ENCODE measurements at places on chromosomes 6 and 20.

GRCh38 chr6:28161410-28162079 lies 19.9 kb downstream of the ZKSCAN8 start:
- peak; percentile 66 for DNase-seq

GRCh38 chr6:12203001-12203400 lies 87.2 kb upstream of the EDN1 start:
- DNase-seq: no peak

DNA sequence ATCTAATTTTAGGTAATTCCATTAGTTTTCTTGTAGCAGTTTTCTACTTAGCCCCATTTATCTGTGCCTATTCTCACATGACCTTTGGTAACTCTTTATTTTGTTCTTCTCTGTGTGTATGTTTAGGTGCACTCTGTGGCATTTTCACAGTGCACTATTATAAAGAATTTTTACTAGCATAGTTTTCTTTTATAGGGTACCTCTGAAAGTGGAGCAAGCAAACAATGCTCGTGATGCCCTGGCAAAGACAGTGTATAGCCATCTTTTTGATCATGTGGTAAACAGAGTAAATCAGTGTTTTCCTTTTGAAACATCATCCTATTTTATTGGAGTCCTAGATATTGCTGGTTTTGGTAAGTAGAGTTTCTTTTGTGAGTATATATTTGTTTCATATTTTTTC lies 107.9 kb downstream of the MYO6 start:
- no peak for DNase-seq

DNA sequence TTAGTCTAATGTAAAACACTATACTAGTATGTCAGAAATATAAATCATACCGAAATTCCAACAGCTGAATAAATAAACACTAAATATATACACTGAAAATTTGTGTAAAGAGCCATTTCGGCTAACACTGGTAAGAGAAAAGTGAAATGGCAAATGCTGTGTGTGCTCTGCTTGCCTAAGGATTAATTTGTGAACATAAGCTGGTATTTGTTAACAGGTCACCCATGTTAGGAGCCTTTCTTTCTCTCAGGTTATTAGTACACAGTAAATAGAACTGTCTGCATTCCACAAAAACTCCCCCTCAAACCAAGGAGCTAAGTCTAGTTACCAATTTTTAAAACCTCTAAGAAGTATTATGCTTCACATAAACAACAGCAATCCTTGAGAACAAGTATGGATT lies 27.0 kb downstream of the ELOVL5 start:
- no peak for DNase-seq

DNA sequence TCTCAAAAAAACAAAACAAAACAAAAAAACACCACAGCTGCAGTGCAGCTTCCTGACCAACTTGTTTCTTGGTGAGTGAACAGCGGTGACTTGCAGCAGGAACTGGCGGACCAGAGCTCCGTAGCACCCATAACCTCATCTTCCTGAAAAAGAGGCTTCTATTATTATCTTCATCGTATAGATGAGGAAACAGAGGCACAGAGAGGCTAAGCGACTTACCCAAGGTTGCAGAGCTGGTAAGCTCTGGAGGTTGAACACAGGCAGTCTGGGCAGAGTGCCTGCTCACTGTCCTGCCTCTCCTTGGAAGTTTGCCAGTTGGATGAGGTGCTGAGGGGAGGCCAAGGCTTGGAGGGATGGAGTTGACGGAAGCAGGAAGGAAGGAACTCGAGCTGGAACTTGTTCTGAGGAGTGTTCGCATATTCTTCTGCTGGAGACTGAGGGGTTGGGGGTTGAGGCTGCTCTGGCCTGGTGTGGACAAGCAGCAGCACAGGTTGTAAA lies 47.9 kb upstream of the CCDC167 start:
- peak; percentile 55 for DNase-seq

DNA sequence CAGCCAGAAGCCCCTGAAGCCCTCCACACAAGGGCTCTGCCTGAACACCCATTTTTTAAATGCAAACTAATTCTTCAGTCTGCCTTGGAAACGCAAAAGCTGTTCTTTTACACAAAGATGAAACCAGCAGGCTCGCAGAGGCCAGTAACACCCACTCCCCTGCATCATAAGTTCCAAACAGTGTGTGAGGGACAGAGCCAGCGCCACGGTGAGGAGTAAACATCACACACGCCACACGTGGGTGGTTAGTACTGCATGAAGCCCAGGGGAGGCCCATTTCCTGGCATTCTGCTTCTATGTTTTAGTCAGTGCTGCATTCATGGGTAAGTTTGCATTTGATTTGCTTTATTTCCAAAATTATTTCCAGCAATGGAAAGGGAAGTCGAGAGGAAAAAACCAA lies 217.7 kb upstream of the RIN2 start:
- no peak for DNase-seq

- DNase-seq: no peak
Measured at GRCh38 chr6:66926060-66926459, 1219.0 kb upstream of the EYS start.

DNA sequence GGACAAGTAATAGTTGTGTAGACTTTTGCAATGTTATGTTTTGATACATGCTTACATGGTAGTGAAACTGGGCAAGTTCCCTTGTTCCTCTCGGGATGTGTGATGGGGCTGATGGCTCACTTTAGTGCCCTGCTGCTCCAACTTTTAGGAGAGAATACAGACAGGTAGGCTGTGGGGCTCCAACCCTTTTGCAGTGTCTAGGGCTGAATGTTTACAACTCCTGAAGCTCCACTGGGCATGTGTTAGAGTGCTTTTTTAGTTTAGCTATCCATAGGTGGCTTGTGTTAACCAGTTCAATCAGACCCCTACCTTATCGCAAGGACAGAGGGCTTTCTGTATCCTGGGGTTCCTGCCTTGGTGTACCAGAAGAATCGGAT lies 33.8 kb downstream of the SERPINB6 start:
- DNase-seq: no peak

GRCh38 chr20:48066246-48066645 lies 281.0 kb upstream of the SULF2 start:
- DNase-seq: no peak

DNA sequence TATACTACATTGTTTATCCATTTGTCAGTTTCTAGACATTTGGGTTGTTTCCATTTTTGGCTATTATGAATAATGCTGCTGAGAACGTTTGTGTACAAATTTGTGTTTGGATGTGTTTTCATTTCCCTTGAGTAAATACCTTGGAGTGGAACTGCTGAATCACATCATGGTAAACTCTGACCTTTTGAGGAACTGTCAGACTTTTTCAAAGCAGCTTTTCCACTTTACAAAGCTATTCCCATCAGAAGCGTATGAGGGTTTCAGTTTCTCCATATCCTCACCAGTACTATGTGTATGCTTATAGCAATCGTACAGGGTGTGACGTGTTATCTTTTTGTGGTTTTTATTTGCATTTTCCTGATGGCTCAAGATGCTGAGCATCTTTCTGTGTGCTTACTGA lies 103.7 kb downstream of the MYO6 start:
- DNase-seq: no peak

DNA sequence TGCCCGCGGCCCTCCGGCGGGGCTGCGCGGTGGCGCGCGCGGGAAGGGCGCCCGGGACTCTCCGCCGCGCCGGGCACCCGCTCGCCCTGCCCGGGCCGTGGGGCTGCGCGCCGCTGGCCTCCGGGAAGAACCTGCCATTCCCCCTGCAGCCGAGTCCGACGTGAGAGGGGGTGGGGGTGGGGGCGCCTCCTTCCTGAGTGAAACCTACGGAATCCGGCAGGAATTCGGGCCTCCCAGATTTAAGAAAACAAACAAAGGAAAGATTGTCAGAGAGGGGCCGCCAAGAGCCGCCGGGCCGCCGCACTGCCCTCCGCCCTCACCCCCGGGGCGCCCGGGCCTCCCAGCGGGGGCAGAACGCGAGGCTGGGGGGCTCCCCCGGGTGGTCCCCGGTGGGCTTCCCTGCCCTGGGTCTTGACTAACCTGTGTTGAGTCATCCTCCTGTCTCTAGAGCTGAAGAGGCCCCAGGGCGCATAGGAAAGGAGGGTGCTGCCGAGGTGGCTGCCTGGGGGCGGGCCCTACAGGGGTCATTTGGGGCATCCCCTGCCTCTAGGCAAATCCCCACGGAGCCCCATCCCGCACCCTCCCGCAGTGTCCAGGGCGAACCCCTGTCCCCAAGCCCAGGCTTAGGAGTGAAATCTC lies 42.2 kb upstream of the FOXP4 start:
- no peak for DNase-seq

DNA sequence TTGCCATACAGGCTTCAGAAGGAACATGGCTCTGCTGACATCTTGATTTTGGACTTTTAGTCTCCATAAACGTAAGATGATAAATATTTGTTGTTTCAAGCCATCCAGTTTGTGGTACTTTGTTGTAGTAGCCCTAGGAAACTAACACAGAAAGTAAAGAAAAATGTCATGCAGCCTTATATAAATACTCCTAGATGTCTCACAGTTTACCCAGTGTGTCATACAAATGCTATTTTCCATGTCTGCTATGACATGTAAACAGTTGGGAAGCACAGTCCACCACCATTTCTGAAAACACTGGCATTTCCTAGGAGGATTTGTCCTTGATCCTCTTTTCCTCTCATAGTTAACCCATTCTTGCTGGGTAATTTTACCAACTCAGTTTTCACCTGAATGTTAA lies 30.6 kb upstream of the ME1 start:
- no peak for DNase-seq

DNA sequence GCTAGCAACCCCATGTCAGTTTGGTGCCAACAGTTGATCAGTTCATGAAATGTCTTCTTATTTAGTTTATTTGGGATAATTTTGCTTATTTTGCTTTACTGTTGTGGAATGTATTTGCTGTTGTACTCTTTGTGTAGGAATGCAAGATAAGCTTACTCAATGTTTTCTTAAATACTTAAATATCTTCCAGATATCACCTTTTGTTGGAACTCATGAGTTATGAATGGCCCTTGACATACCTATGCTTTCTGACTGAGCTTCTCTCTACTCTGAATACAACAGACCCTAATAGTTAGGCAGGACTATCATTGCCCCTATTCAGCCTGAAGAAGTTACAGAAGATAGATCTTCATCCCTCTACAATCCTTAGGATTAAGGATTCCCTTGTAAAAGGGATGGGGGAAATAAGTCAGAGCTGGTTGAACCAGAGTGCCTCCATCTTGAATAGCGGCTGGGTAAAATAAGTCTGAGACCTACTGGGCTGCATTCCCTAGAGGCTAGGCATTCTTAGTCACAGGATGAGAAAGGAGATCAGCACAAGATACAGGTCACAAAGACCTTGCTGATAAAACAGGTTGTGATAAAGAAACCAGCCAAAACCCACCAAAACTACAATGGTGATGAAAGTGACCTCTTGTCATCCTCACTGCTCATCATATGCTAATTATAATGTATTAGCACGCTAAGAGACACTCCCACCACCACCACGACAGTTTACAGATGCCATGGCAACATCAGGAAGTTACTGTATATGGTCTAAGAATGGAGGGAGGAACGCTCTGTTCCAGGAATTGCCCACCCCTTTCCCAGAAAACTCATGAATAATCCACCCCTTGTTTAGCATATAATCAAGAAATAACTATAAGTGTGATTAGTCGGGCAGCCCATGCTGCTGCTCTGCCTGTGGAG lies 196.9 kb downstream of the AKAP7 start:
- no peak for DNase-seq

GRCh38 chr6:112683926-112684325 lies 336.8 kb downstream of the RFPL4B start:
- DNase-seq: no peak

- no peak for DNase-seq
Measured at GRCh38 chr6:24848461-24848860, 49.7 kb upstream of the ARMH2 start.

GRCh38 chr6:150761771-150762170 lies 103.7 kb upstream of the MTHFD1L start:
- DNase-seq: no peak

DNA sequence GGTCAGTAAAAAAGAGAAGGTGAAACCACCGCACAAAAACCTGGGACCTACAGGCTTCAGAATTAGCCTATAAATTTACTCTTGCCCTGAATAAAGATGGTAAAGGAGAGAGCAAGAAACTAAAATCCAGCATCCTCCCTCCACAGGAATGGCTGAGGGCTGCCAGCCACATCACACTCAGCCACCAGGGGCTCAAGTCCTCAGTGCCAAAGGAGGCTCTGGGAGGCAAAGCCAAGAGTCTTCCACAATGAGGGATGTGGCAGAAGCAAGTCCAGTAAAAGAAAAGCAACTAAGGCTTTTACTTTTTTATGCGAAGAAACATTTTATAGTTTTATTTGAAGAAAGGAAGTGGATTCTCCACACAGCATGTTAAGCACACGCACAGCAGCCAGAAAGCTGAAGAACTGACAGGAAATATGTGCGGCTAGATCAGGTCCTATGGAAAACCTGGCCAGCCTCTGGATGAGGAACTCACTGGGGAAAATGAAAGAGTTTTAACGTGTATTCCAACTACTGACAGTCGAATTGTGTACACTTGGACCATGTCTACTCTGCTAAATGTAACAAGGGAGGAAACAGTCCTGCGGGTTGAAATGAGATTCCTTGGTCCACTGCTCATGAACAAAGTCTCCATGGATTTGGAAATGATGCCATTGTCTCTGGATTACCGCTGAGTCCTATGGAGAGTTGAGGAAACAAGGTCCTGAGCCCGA lies 219.4 kb upstream of the SSTR4 start:
- no peak for DNase-seq

DNA sequence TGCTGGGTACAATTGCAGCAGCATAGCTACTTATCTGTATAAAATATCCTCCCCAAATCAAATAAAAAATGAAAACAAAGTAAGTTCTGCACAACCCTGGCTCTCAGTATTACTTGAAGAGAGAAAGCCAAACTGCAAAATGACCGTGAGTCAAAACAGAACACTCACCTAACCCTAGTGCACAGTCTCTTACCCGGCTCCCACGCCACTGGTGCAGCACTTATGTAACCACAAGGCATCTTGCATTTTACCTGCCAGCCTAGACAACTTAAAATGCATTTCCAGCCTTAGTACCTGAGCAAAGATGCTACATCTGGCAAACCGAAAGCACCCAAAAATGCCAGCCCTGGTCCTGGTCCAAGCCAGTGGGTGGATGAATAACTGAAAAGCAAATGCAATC lies 12.4 kb upstream of the SIRPB1 start:
- DNase-seq: no peak

DNA sequence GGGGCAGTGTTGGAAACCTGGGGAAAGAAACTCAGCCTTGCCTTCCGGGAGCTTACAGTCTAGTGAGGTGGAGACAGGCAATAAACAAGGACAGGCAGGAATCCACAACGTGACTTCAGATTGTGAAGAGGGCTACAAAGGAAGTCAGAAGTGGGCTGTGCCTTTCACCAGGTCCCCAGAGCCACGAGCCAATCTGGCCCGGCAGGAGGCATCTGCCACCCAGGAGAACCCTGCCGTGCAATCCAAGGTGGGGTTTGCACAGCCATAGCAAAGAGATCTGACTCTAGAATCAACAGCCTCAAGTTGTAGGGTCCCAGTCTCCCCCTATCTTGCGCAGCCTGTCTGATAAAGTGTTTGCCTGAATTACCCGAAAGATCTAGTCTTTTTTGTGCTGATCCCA lies 5.5 kb downstream of the SLC32A1 start:
- no peak for DNase-seq

- DNase-seq: no peak
Measured at GRCh38 chr6:158850807-158851115, 31.6 kb upstream of the EZR start.

GRCh38 chr6:105869835-105870440 lies 216.2 kb upstream of the PRDM1 start:
- no peak for DNase-seq

- DNase-seq: no peak
Measured at GRCh38 chr20:60090631-60091030, 132.4 kb downstream of the CDH26 start.
